NCI-H1930 (cell line): ENCODE measurements at places on chromosomes 4 and X.

- DNase-seq, result no peak
These were observed 82.2 kb downstream of the EFHC2 start for GRCh38 chrX:44261286-44261685.

DNA sequence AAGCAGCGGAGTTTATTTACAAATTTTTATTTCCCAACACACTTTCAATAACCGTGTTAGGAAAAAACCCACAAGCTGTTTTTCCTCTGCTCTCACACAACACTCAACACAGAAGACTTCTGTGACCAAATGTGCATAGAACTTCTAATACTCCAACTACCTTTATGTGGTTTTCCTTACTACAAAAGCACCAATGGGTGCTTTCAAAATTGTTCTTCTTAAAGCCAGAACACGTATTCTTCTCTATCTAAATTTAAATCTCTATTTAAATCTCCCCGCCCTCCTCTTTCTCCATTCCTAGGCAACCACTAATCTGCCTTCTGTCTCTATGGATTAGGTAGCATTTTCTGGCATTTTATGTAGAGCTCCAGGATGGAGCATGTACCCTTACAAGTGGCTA lies 90.0 kb downstream of the SHROOM2 start:
- DNase-seq, result no peak

- DNase-seq, result no peak
These were observed 376.9 kb downstream of the PPP4R3C start for GRCh38 chrX:27086237-27086636.

GRCh38 chrX:103537871-103538387 lies 18.6 kb upstream of the RAB40A start:
- DNase-seq, result no peak

DNA sequence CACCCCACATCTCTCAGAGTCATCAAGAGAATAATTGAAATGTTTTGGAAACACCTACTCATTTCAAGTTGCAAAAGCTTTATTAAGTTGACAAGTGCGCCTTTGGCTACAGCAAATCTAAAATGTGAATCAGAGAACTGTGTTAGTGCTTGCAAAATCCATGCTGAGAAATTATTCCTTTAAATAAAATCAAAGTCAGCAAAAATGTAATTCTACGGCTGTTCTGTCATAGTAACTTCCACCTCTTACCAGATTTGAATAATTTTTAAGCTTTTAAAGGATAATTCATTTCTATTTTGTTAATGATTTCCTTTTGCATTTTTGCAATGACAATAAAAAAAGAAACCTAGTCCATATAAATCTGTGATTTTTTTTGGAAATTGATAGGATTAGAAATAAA lies 1779.1 kb downstream of the STIM2 start:
- no peak for DNase-seq

GRCh38 chrX:133771086-133771646 lies 214.2 kb downstream of the GPC3 start:
- no peak for DNase-seq

DNA sequence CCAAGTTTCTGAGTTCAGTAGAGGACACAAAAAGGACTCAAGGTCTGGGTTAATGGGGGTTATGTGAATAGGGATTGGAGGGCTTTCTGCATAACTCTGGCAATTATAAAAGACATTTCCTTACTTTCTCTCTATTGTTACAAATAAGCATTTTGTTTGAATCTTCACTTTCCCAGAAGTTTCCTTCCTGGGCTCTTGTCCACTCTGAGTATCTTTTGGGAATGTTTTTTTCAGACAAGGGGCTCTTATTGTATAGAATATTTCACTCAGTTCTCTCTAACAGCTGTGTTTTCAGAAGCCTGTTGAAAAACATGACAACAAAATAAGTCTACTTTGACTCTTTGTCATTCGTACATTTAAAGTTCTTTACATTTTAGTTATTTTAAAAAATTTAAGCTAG lies 57.6 kb upstream of the MAP9 start:
- no peak for DNase-seq

DNA sequence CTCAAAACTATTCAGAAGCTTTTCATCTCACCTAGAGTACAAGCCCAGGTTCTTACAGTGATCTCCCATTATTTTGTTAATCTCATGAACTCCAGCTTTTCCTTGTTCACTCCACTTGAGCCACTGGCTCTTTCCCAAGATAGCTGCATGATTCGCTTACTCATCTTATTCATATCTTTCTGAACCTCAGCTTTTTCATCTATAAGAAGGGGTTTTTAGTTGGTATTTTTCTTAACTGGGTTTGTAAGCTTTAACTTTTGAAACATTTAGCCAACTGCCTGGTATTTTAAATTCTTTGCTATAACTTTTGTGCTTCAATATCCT lies 24.0 kb downstream of the GIMD1 start:
- DNase-seq, result no peak

GRCh38 chr4:56575820-56576429 lies 70.3 kb downstream of the ARL9 start:
- peak; percentile 5 for DNase-seq

- DNase-seq, result peak; percentile 85
These were observed at the start of gene HAUS7 for GRCh38 chrX:153470411-153471363. HAUS7 (minus strand) TSS chrX:153470576; CDS start chrX:153470557, 19 bp downstream.

GRCh38 chr4:26958925-26959653 lies 98.4 kb downstream of the STIM2 start:
- DNase-seq, result no peak

GRCh38 chr4:140312100-140312499 lies 61.3 kb upstream of the SCOC start:
- DNase-seq, result no peak

- DNase-seq, result no peak
These were observed 172.3 kb upstream of the RPS6KA3 start for GRCh38 chrX:20438871-20439526.

DNA sequence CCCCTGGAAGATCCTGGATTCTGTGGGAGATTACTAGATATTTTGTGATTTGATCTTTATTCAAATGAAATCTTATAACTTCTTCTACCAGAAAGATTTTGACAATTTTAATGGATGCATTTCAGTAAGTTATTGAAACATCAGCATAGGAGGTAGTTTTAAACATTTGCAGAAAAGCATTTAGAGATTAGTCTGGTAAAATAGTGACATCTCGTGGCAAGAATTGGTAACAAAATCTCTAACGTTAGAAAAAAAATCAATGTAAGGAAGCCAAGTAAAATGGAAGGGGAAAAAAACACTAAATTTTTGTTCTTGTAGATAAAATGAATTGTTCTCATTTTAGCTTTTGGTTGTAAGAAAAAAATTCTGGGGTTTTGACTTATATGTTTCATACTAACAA lies 73.3 kb downstream of the TASL start:
- DNase-seq, result no peak

DNA sequence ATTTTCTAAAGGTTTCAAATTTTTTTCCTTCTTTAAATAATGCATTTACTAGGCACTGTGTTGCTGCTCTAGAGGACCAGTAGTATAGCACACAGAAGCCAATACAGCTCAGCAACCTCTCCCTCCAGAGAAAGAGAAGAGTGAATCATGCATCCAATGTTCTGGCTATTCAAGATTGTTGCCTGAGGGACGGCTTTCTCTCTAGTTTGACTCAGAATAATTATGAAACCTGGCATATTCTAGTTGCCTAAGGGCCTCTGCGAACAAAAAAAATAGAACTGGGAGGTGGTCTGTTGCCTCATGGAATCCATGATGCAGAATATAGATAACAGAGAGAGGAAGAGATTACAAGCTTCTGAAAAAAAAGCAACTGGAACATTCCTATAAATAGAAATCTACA lies 1233.3 kb upstream of the PABPC4L start:
- DNase-seq, result no peak

- no peak for DNase-seq
These were observed 7.9 kb upstream of the GNRHR start for GRCh38 chr4:67762086-67762485.

- DNase-seq, result no peak
These were observed 61.0 kb downstream of the REELD1 start for GRCh38 chr4:146275370-146275769.

DNA sequence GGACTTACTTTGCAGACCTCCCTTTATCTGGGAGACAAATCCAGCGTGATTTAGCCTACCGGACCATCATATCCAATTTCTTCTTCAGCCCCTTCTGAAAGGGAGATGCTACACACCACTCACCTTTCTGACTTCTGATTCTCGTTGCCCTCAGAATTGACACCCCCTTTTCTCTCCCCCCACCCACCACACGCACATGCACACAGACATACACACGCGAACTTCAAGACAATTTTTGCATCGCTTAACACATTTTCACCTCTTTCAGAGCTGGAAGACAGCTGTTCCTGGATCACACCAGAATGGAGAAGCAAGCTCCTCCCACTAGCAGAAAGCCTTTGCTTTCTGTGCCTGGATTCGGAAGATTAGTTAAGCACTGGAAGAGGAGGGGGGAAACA lies 1.0 kb upstream of the SNCA start:
- DNase-seq, result peak; percentile 26

DNA sequence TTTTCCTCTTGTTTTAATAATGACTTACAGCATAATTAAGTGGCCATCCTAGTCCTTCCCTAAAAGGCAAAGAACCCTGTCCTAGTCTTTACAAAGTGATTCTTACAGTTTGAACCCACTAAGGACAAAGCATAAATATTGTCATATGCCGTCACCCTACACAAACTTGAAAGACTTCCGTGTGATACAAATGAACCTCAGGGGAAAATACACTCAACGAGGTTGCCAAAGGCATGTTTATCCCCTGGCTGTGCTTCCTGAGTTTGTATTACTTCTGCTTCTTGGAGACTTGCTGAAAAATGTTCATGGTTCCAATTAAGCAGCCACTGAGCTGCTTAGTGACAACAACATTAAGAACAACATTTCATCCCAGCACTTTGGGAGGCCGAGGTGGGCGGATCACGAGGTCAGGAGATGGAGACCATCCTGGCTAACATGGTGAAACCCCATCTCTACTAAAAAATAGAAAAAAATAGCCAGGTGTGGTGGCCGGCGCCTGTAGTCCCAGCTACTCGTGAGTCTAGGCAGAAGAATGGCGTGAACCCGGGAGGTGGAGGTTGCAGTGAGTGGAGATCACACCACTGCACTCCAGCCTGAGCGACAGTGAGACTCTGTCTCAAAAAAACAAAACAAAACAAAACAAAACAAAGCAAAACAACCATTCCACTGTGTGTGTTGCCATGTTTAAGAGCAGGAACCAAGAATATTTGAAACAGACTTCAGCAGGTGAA lies 16.2 kb downstream of the RASSF6 start:
- no peak for DNase-seq

GRCh38 chr4:39169426-39169825 lies 12.9 kb upstream of the WDR19 start:
- DNase-seq, result no peak

- no peak for DNase-seq
These were observed 186.3 kb downstream of the NWD2 start for GRCh38 chr4:37430718-37431416.

GRCh38 chrX:21476909-21477308 lies 102.7 kb downstream of the CNKSR2 start:
- no peak for DNase-seq

- no peak for DNase-seq
These were observed 11.3 kb upstream of the DRP2 start for GRCh38 chrX:101208152-101208905.

DNA sequence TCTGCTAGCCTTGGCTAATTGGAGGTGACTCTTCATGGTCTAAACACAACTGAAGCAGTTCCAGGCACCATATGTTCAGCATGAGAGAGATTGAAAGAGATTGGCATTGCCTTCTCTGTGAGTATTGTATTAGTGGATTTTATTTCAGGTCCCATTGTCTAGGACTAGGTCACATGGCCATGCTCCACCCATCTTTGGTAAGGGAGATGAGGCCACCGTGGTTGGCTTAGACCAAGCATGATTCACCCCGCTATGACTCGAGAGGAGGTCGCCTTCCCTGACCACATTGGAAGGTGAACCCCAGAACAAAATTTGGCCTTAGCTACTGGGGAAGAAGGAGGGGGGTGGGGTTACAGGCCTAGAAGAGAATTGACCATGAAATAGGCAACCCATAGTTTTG lies 109.9 kb upstream of the BCOR start:
- no peak for DNase-seq

DNA sequence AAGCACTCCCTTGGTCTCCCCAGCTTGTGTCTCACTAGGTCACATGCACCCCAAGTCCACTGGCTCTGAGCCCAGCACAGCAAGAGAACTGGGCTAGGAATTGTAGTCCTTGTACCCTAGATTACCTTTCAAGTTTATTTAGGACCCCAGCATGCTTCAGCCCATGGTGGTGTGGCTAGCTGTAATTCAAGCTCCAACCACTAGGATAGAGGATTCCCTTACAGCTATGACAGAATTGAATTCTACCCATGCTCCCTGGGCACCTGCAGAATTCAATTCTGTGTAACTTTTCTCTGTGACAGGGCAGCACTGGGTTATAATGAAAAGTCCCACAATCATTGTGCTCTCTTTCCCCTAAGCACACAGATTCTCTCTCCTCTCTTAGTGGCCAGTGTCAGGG lies 253.8 kb upstream of the DMD start:
- no peak for DNase-seq

DNA sequence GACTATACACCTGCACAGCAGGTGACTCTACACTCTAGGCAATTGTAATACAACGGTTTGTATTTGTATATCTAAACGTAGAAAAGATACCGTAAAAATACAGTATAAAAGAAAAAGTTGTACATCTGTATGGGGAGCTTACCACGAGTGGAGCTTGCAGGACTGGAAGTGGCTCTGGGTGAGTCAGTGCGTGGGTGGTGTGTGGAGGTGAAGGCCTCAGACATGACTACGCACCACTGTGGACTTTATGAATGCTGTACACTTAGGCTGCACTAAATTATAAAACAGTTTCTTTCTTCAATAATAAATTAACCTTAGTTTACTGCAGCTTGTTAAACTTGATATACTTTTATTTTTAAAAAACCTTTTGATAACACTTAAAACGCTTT lies 85.0 kb upstream of the FAT1 start:
- DNase-seq, result no peak

GRCh38 chr4:186946682-186947294 lies 223.1 kb upstream of the FAT1 start:
- no peak for DNase-seq

DNA sequence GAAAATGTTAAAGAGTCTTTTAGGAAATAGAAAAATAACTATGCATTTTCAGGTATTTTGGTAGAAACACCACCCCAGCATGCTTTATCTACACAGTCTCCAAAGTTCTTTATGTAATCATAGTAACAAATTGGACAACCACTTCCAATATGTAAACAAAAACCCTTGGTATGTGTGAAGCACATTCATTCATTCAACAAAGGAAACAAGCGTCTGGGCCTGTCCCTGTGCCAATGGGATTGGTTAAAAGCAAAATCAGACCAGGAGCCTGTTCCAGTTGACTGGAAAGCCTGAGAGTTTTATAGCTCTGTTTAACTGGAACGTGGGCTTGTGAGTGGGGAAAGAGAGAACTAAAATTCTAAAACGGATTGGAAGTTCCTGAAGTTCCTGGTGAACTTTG lies 41.3 kb upstream of the TENM3 start:
- DNase-seq, result no peak
